CD4-positive, alpha-beta memory T cell (primary cell): ENCODE measurements at places on chromosomes 16 and 17.

DNA sequence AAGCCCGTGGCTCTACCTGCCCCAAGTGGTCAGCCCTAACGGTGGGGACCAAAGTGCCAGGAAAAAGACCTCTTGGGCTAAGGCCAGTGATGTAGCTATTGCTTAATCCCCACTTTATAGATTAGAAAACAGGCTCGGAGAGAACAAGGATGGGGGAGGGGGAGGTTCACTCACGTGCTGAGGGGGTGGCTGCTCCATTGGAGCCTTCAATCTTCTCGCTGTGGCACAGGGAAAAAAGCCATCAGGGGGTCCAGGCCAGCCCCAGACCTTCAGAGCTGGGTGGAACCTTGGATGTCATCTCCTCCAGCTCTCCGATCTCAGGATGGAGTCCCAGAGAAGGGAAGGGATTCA, 45.9 kb downstream of the SRCIN1 start:
- DNase-seq: no peak

DNA sequence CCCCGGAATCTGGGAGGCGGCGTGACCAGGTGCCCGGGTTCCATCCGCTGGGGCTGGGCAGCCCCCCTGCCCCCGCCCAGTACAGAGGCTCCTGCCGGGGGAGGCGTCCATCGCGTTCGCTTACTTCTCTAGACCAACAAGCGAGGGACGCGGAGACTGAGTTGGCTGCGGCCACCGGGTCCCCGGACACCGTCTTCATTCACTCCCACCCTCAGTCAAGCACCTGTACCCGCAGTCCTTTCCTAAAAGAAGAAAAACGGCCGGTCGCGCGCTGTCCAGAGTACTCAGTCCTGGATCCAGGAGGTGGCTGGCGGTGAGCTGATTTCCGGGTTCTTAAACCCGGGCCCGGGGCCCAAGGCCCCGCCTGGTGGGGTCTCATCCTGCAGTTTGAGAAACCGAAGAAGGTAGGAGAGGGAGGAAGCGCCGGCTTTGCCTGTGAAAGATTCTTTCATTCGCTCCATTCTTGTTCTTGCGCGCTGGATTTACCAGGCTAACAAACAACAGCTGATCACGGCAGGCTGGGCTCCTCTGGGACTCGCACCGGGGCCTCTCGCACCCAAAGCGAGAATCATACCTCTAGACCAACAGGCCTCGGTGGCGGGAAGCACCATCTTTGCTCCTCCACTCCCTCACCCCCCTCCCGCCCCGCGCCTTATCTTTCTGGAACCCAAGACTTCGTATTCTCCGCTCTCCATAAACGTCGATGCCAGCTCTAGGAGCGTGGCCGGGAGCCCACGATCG, 17.4 kb upstream of the OR1F1 start:
- DNase-seq: no peak

GRCh38 chr17:10292057-10292937, 80.5 kb downstream of the MYH13 start:
- DNase-seq: no peak

DNA sequence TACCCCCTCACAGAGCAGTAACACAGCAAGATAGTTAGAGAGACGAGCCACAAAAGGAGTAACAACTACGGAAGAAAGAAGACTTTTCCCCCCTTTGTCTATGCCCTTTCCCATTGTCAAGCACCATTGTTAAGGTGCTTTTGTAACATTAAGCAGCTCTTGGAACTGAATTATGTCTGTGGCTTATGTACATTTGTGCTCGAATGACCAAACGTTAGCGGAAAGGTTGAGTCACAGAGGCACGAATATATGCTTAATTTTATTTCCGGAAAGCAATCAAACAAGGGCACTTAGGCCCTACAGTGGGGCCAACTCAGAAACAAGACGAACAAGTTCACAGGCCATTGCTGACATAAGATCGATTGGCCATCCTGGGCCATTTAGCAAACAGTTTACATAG, 109.5 kb downstream of the ANKFN1 start:
- DNase-seq: no peak

- DNase-seq: no peak
Measured at GRCh38 chr17:61065263-61065773, 334.3 kb upstream of the TBX2 start.

GRCh38 chr16:5001571-5001970, 32.2 kb downstream of the NAGPA start:
- no peak for DNase-seq

DNA sequence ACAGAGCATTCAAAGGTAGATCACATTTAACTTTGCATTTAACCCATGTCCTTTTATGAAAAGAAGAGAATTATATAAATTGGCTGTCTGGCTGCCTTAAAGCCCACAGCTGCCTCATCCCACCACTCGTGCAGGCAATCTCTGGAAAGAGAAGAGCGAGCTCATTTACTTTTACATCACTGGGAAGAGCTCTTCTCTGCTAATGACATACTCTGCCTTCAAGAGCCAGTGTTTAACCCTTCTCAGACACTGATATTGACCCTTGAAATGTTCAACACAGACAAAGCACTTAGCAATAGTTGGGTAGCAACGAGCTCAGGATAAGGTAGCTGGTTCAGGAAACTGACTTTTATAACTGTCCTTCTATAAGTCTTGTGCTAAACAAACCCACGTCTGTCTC, 6.8 kb downstream of the KRT38 start:
- DNase-seq: no peak
